ENCODE measurements at places on chromosomes 6 and 20. TPM values are rescaled to one million over a fixed set of nuclear protein-coding genes. Genes with fewer than 3 reads are reported as not detected.
A peak's percentile ranks its signal among the peaks of the same experiment; 100 is the strongest.

DNA sequence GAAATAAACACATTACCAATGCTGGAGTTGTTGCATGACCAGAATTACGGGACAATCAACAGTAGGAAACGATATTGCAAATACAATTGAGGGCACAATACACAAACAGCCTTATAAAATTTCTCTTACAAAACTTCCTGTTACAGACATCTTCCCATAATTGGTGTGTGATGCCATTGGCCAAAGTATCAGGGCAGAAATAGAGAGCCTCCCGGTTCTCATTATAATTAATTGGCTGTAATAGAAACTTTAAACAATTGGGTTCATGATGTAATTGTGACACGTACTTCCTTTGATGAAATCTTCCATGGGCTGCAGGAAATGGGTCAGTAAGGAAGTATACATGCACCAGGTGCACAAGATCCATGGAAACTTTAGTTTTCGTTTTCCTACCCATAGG lies 40.3 kb upstream of the RALGAPA2 start:
- H3K27me3 ChIP-seq: no peaks in the 10 kb centered on the region
- DNase-seq: no peak
- no peaks in the 10 kb centered on the region for H3K4me1 ChIP-seq
- H3K4me3 ChIP-seq: no peak overlapping the region
- H3K27ac ChIP-seq: peak overlapping the region; percentile 65

PNPLA1 gene
- total RNA-seq: not detected

KIF13A gene
- total RNA-seq: 21.2 TPM

BMP2 gene
- total RNA-seq: 6.9 TPM

CCM2L gene
- total RNA-seq: 6.9 TPM

DNA sequence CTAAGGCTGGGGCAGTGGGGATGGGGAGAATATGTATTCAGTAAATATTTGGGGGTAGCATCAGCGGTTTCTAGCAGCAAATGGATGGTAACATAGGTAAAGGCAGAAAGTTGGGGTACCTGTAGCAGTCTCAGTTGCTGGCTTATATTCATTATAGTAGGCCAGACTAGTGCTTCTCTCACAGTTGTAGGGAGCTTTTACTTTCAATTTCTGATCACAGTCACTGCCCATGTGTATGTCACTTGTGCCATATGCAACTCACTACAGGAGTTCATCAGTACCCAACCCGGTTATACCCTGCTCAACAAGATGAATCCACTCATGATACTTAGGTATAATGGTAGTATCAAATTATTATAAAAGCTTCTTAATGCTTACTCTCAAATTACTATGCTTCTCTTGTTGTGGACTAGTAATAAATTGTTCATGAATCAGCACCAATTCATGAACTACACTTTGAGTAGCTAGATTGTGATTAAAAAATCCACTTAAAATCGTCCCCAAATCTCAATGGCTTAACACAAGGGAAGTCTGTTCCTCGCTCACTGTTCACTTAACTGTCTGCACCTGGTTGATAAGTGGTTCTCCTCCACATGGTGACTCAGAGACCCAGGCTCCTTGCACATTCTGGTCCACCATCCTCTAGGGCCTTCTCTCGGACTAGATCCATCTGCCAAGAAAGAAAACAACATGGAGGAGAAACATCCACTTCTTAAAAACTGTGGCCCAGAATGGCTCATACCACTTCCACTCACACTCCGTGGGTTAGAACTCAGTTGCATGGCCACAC lies 31.3 kb upstream of the MYLIP start:
- H3K36me3 ChIP-seq: no peaks in the 10 kb centered on the region
- no peaks in the 10 kb centered on the region for H3K27me3 ChIP-seq

- peak overlapping the region; percentile 98 for H3K27ac ChIP-seq
- no peak overlapping the region for H3K4me3 ChIP-seq
- H3K4me1 ChIP-seq: peaks cover 17% of the 10 kb centered on the region
Measured at GRCh38 chr20:1330075-1330830, 1.3 kb upstream of the SDCBP2 start.

GRCh38 chr20:46065691-46066090 lies 24.1 kb downstream of the NCOA5 start:
- H3K4me1 ChIP-seq: no peaks in the 10 kb centered on the region
- H3K36me3 ChIP-seq: no peaks in the 10 kb centered on the region
- no peak overlapping the region for H3K27ac ChIP-seq
- DNase-seq: no peak
- no peak overlapping the region for H3K4me3 ChIP-seq

DNA sequence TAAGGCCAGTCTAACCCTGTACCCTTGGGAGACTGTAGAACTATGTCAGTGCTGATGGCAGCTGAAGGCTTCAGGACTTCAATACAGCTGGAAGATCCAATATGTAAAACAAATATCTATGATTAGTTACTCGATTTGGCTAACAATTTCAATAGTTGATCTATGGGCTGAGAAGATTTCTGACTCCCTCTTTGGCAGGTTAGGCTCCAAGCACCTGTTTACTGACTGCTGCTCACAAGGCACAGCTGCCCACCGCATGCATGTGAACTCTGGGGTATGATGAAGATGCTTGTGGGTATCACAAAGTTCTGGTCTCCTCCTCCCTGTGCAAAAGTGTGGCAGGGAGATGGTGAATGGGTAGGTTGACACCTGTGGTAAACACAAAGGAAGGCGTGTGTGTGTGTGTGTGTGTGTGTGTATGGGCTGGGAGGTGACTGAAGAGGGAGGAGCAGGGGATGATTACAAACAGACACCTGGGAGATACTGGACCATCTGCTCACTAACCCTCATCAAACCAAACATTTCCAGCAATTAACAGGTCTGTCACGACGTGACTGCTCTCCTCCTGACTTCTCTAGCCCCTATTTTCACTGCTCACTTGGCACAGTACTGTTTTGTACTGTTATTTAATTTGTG lies 18.1 kb downstream of the ELMO2 start:
- no peaks in the 10 kb centered on the region for H3K27me3 ChIP-seq
- H3K36me3 ChIP-seq: no peaks in the 10 kb centered on the region
- DNase-seq: no peak
- H3K4me3 ChIP-seq: no peak overlapping the region
- H3K4me1 ChIP-seq: no peaks in the 10 kb centered on the region

GRCh38 chr6:83962582-83962981 lies 71.0 kb upstream of the MRAP2 start:
- no peaks in the 10 kb centered on the region for H3K4me1 ChIP-seq
- H3K27me3 ChIP-seq: no peaks in the 10 kb centered on the region
- H3K36me3 ChIP-seq: peaks cover 4% of the 10 kb centered on the region
- no peak for DNase-seq
- H3K4me3 ChIP-seq: no peak overlapping the region

PKIB gene
- total RNA-seq: not detected

DNA sequence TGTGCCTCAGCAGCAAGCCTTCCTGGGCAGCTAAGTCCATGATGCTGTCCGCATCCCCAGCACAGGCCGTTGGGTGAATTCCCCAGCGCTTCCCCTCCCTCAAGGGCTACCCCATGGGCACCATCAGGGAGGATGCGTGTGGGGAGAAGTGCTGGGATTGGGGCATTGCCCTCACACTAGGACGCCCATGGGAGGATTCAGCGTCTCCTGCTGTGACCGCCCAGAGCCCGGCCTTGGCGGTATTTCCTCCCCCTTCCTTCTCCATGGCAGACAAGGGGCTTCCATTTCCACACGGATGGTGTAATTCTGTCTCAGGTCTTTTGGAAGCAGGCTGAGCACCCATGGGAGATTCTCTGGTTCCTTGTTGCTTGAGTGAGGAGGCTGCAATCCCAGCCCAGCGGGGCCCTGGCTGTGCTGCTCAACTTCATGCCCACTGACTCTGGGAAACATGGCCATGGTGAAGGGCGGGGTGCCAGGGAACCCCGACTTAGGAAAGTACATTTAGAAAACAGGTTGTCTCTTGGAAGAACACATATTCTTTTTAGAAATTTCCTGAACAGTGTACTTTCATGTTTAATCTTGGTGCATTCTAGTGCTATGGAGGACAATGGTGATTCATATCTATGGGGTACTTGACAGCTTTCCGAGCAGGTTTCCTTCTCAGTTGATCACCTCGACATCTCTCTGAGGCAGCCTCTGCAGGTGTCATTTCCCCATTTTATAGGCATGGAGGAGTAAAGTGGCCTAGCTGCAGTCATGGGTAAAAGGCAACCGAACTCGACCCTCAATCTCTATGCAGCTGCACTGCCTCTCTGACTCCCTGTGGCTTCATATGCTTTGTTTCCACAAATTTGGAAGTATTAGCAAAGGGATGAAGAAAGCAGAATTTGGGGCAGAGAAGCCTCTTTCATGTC lies 178.2 kb upstream of the CST7 start:
- no peaks in the 10 kb centered on the region for H3K4me1 ChIP-seq
- no peaks in the 10 kb centered on the region for H3K27me3 ChIP-seq
- no peak overlapping the region for H3K4me3 ChIP-seq
- no peak overlapping the region for H3K27ac ChIP-seq

ZNF311 gene
- 0.59 TPM for total RNA-seq

- H3K4me3 ChIP-seq: peak overlapping the region; percentile 33
- H3K27me3 ChIP-seq: peaks cover 6% of the 10 kb centered on the region
- no peak overlapping the region for H3K27ac ChIP-seq
- H3K4me1 ChIP-seq: no peaks in the 10 kb centered on the region
Measured at GRCh38 chr6:42911171-42912021, 4.5 kb upstream of the PTCRA start.

GRCh38 chr6:5657684-5658430 lies 348.9 kb downstream of the NRN1 start:
- H3K4me1 ChIP-seq: no peaks in the 10 kb centered on the region
- no peaks in the 10 kb centered on the region for H3K36me3 ChIP-seq
- H3K27ac ChIP-seq: no peak overlapping the region
- DNase-seq: no peak
- H3K27me3 ChIP-seq: no peaks in the 10 kb centered on the region
- no peak overlapping the region for H3K4me3 ChIP-seq

- no peak for DNase-seq
- no peak overlapping the region for H3K4me3 ChIP-seq
- no peaks in the 10 kb centered on the region for H3K4me1 ChIP-seq
- no peaks in the 10 kb centered on the region for H3K27me3 ChIP-seq
Measured at GRCh38 chr6:152771061-152771687, 20.6 kb downstream of the VIP start.

GRCh38 chr6:95142661-95143335 lies 434.5 kb upstream of the MANEA start:
- no peaks in the 10 kb centered on the region for H3K27me3 ChIP-seq
- H3K36me3 ChIP-seq: no peaks in the 10 kb centered on the region
- no peaks in the 10 kb centered on the region for H3K4me1 ChIP-seq
- H3K27ac ChIP-seq: no peak overlapping the region
- H3K4me3 ChIP-seq: no peak overlapping the region

DNA sequence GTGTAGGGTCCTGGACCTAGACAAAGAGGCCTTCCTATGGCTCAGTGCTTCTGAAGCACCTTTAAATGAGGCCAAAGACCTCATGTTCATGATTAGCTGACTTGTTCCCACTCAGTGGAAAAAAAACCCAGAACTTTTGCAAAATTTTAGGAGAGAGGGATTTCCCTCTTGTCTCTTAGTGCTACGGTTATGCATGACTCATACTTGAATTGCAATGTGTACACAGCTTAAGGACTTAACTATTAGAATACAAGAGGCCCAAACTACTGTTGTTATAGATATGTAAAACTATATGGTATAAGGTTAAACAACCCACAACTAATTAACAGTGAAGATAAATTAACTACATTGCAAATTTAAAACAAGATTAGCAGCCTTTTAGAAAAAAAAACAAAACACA lies 32.3 kb upstream of the HLA-A start:
- H3K27me3 ChIP-seq: no peaks in the 10 kb centered on the region
- no peaks in the 10 kb centered on the region for H3K36me3 ChIP-seq
- H3K4me1 ChIP-seq: no peaks in the 10 kb centered on the region
- no peak overlapping the region for H3K27ac ChIP-seq

GRCh38 chr20:14883324-14883723 lies 545.9 kb upstream of the FLRT3 start:
- no peaks in the 10 kb centered on the region for H3K27me3 ChIP-seq
- H3K4me1 ChIP-seq: no peaks in the 10 kb centered on the region
- no peak for DNase-seq
- no peaks in the 10 kb centered on the region for H3K36me3 ChIP-seq
- H3K27ac ChIP-seq: no peak overlapping the region

- H3K4me1 ChIP-seq: no peaks in the 10 kb centered on the region
- DNase-seq: no peak
- no peaks in the 10 kb centered on the region for H3K36me3 ChIP-seq
- H3K27ac ChIP-seq: peak overlapping the region; percentile 52
- no peaks in the 10 kb centered on the region for H3K27me3 ChIP-seq
Measured at GRCh38 chr6:35624341-35625070, 64.2 kb downstream of the FKBP5 start.

DNA sequence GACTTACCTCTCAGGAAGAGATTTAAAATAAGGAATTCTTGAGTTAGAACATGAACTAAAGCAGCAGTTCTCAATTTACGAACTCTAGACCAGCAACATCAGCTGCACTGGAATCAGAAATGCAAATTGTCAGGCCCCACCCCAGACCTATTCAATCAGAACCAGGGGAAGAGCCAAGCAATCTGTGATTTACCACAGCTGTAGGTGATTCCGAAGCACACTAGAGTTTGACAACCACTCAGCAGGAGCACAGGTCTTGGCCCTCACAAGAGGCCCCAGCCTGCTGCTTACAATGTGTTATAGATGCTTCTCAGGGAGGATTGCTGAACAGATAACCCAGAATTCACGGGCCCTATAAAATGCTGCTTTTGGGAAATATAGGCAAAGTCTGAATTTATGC lies 279.2 kb downstream of the PTPRK start:
- H3K4me3 ChIP-seq: no peak overlapping the region
- no peaks in the 10 kb centered on the region for H3K36me3 ChIP-seq
- no peaks in the 10 kb centered on the region for H3K4me1 ChIP-seq
- H3K27me3 ChIP-seq: no peaks in the 10 kb centered on the region
- H3K27ac ChIP-seq: no peak overlapping the region
- no peak for DNase-seq

DNA sequence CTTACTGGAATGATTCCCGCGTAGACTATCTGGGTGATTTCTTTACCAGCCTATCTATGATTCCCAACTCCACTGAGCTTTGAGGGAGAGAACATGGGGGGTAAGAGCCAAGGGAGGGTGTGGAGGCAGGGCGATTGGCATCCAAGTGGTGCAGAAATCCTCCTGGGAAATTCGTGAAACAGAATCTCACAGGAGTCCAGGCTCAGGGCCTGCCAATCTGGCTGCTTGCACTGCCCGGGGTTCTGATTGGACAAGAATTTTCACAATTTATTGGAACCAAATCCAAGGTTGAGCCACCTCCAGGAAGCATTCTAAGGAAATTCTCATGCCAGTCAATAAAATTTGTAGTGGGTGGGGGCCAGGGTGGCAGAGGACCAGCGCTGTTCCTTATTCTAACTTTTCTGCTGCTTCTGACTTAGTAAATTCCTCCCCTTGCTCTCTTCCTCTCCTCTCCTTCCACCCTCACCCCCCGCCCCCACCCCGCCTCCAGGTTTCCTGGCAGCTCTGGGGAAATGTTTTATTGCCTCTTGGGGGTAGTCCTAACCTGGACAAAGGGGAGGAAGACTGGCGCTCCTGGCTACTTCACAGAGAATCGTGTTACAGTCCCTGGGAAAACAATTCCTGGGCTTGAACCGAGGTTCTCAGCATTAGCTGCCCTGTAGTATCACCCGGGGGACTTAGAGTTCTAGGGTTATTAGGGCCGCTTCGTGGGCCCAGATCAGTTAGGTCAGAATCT lies 3.1 kb downstream of the BMP6 start:
- DNase-seq: no peak
- H3K36me3 ChIP-seq: no peaks in the 10 kb centered on the region
- no peaks in the 10 kb centered on the region for H3K27me3 ChIP-seq
- no peak overlapping the region for H3K4me3 ChIP-seq
- no peak overlapping the region for H3K27ac ChIP-seq
